Neural progenitor cell (in vitro differentiated cells): ENCODE measurements at places on chromosomes 12 and 14.
A peak's percentile ranks its signal among the peaks of the same experiment; 100 is the strongest.

DNA sequence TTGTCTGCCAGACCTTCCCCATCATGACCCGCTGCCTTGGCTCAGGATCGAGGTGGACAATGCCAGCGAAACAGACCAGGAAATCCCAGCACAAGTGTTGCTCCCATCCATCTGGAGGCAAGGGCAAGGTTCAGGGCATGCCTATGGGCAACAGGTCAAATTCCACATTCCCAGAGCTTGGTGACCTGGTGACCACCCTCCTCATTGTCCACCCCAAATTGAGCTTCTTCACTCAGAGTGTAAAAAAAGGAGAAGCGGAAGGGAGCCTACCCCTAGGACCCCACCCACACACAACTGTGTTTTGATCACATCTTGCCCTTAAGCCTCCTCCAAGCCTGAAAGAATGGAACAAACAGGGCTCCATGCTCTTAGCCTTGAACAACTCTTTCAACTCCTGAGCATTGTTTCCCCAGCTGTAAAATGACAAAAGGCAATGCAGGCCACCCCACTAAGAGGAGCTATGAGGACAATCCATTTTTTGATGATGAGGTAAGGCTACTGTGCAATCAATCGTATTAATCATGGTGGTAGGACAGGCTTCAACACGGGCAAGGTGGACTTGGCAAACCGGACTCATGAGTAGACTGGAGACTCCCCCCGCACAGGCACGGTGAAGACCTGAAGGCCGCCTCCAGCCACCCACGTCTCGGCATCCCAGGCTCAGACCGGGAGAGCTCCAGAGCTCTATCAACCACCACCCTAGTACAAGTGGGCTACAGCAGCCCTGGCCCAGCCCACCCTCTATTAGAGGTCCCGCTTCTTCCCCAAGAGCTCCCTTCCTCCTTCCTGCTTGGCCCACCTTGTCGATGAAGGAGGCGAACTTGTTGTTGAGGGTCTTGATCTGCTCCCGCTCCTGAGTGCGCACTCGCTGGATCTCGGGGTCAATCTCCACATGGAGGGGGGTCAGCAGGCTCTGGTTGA is 866 bp downstream of the KRT79 start:
- no peak for DNase-seq

GRCh38 chr14:26703686-26704366 is 106.0 kb upstream of the NOVA1 start:
- DNase-seq: no peak

- DNase-seq: peak; percentile 83
Measured at GRCh38 chr14:91202234-91202974, 42.1 kb downstream of the GPR68 start.

DNA sequence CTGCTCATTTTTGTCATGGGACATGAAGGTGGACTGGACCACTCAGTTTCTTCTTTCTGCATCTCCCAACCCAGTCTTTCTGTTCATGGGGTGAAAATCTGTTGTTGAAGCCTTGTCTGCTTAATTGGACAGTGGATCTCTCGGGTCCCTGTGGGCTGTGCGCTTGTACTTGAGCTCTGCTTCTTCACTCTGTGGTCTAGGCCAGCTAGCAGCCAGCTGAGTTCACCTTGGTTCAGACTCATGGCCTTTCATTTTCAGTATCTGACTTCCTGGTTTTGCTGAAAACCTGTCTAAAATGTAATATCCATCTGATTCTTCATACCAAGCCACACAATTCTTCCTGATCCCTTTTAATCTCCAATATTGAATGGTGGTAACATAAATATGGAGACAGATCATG is 117.2 kb downstream of the LRRK2 start:
- no peak for DNase-seq

DNA sequence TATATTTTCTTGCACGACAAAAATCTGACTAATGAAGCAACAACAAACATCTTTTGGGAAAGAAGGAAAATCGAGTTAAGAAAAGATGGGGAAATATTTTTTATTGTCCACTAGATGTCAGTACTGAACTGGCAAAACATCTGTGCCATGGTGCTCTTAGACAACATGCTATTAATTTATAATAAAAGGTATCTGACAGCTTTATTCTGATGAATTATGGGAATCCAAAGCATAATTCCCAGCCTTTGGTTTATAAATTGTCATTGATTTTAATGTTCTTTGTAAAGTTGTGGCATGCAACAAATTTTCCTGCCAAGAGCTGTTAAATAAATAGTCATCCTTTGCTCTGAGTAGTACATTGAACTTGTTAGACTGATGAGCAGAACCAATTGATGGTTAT is 231.2 kb downstream of the ETNK1 start:
- DNase-seq: peak; percentile 24

DNA sequence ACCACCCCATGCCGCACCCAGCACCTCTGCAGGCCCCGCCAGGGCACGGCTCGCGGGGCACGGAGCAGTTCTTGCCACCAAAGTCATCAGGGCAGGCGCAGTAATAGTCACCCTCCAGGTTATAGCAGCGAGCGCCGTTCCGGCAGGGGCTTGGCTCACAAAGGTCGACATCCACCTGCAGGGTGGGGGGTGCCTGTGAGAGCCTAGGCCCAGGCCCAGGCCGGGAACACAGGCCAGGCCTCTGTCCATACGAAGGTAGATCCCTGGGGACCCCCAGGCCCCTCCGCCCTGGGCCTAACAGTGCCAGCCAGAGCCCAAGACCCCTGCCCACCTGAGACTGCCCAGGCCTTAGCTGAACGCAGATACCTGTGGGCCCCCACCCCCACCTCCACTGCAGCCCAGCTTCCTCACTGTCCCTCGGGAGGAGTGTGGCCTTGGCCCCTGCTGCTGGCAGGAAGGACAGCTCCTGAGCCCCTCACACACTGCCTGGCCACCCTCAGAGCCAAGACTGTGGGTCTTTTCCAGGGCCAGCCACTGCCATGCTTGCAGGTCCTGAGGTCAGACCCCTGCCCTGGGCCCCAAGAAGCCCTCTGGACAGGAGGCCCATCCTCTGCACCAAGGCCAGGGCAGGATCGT is 19.3 kb downstream of the JAG2 start:
- DNase-seq: no peak

DNA sequence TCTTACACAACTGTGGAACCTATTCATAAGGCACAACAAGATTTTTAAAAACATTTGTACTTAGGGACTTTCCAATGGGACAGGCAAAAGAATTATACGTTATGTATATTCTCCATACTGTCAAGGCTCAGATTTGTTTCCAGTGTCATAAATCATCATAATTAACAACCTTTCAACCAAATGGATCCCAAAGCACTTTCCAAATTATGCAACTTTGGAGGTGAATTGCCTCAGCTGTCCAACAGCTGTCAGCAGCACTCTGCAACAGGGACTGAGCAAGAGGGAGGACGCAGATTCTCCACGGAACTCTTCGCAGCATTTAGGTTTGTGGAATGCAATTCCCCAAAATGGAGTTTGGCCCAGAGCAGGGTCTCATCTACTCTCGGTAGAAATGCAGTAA is 186.6 kb downstream of the PAX9 start:
- DNase-seq: no peak
